LHCN-M2 (cell line): ENCODE measurements at places on chromosomes 16 and 17.

GRCh38 chr16:53620476-53620875 is 83.2 kb downstream of the RPGRIP1L start:
- no peak for DNase-seq

DNA sequence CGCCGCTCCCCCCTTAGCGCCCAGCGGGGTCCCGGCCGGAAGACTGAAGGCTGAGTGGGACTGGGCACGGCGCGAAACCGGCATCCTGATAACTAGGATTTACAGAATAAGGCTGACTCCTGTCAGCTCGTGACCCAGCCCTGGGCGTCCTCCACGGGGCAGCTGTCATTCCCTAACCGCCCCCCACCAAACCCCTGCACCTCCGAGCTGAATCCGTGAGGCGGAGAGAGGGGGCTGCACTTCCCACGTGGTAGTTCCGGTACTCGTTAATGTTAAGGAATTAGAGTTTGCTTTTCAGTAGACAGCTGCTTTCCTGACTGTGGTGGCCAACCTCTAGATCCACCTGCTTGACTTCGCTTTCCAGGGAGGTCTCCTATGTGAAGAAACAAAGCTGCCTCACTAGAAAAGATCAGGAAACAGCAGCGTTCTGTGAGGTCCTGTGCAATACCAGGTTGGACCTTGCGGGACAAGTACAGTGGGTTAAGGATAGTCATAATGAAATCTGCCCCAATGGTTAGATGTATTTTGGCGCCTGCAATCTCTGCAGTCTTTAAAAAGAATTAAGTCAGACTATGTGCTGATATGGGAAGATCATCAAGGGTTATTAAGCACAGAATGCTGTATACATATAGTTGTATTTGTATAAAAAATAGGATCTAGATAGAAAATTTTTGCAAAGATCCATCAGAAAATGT is 1.1 kb upstream of the WBP2 start:
- DNase-seq, result no peak

GRCh38 chr17:5027916-5028315 is 7.3 kb downstream of the SLC52A1 start:
- DNase-seq, result no peak

GRCh38 chr16:78761427-78761826 is 662.0 kb downstream of the WWOX start:
- DNase-seq, result no peak
